ENCODE measurements at places on chromosomes 13 and 19.

DNA sequence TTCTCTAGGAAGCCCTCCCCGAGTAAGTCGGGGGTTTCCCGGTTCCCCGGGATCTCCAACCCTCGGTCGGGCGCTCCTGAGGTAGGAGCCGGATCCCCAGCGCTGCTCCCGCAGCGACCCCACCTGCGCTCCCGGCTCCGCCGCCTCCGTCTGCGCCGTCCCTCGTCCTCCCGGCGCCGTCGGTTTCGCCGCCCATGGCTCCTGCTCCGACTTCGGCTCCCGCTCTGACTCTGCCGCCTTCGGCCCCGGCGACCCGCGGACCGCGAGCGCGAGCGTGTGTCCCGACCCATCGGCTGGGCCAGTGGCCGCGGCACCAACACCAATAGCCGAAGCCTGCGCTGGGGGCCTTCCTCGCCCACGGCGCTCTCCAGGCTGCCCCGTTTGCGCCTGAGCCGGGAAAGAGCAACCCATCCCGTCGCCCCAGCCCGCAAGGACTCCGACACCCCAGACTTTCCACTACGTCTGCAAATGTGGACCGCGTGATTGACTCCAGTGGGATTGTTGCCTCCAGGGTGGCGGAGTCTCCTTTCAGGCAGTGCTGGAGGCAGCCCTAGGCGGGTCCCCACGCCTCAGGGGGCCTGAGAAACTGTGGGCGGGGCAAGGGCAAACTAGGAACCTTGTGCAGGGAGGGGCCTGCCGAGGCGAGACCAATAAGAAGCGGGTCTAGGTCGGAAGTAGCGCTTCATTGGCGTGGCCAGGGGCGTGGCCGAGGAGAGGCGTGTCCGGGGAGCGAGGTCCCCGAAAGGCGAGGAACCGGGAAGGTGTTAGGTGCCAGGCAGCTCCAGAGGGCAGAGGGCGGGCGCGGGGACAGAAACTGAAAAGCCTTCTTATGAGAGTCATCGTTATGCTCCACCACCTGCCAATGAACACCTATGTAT is at the start of gene CACTIN:
Gene CACTIN, minus strand, starts transcription at position 318 of the 878 bp plus-strand sequence. Its CDS starts 28 bp downstream, at position 290.
- DNase-seq: peak; percentile 98

- DNase-seq: no peak
Measured at GRCh38 chr19:54153731-54154326, 5.7 kb downstream of the LENG1 start.

- no peak for DNase-seq
Measured at GRCh38 chr13:69109891-69110525, 997.6 kb upstream of the ATXN8OS start.

DNA sequence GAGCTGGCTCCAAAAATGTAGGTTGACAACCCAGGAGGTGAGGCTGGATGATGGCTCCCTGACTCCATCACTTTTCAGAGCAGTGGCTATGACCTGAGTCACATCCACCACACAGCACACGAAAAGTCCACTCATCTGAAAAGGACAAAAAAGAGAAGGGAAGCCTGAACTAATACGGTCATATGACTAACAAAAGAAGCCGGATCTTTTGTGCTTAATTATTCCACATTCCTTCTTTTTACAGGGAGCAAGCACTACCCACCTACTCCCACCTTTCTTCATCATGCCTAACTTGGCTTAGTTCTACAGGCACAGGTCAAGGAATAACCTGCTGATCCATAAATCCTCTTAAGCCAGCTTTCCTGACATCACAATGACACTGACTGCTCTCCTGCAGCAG is 601.3 kb upstream of the MIR17HG start:
- DNase-seq: no peak

- DNase-seq: no peak
Measured at GRCh38 chr13:113115363-113116205, 7.0 kb upstream of the F10 start.

DNA sequence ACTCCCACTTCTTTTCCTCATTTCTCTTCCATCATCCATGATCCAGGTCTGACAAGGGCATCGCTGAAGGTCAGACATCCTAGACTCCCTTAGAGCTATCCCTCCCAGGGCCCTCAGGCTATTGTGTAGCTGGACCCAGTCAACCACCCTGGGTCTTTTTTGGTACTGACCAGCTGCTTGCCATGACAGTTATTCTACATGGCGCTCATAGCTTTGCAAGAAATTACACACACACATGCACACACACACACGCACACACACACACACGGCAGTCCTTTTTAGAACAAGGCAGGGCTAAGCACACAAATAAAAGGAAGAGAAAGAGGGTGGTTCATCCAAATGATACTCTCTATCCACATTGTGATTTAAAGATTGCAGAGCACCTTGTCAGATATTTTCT is 18.3 kb downstream of the SIAH3 start:
- DNase-seq: no peak

DNA sequence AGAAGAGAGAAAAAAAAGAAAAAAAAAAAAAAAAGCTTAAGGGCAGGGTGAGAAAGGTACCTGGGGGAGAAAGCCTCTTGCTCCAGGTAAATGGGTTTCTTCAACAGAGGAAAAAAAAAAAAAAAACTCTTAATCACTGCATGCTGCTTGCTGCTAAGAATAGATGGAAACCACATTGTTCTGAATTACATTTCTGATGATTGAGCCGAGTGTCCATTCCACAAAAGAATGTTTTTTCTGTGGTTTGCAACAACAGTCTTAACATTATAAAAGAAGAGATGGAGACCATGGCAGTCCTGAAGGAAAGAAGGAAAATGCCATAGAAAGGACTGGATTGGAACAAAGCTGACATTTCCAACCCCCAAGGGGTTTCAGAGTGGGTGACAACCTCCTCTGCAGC is 1312.7 kb downstream of the SLITRK1 start:
- no peak for DNase-seq

GRCh38 chr13:112870737-112871287 is 98.2 kb upstream of the MCF2L start:
- no peak for DNase-seq

GRCh38 chr13:106602178-106602577 is 34.2 kb upstream of the ARGLU1 start:
- no peak for DNase-seq

DNA sequence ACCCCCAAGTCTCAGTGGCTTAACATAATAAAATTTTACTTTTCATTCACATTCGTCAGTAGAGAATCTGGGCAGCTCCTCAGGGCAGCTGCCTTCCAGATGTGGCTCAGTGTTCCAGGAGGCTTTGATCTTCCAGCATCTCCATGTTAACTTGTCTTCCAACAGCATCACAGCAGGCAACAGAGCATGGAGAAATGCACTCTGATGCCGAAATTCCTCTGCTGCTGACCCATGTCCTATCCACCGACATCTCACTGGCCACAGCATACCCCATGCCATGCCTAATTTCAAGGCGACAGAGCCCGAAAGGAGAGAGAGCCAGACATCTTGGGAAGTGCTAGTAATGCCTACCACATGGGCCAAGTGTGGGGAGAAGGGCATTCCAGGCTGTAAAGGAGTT is 64.9 kb upstream of the MEDAG start:
- DNase-seq: no peak

- no peak for DNase-seq
Measured at GRCh38 chr13:33323801-33324510, 38.4 kb upstream of the STARD13 start.

GRCh38 chr13:108987944-108988343 is 358.5 kb downstream of the MYO16 start:
- DNase-seq: no peak

DNA sequence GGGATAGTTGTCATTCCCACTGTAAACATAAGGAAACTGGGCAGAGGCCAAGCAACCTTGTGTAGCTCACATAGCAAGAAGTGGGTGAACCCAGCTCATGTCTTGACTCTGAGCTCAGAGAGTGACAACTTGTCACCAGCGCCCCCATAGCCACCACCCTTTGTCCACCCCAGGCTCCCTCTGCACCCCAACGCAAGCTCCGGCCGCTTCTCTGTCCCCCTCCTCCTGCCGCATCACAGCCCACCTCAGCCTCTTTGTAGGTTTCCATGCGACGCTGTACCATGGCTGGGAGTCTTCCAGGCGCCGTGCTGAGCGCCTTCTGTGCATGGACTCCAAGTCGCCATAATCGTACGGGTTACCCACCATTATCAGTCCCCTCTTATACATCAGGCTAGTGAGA is 3.3 kb downstream of the GP6 start:
- no peak for DNase-seq

DNA sequence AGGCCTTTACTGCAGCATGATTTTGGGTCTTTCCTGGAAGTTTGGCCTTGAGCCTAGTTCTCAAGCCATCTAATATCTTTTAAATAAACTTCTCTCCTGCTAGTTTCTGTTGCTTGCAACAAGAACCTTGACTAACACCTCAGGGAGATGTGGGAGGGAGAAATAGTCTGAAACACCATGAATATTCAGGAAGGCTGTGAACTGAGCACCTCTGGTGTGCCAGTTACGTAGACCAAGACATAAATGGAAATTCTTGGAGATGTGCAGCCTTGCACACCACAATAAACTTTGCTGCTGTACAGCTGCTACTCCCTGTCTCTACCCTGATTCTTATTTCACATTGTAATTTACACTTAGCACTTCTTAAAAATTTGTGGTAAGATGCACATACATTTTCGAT is 86.9 kb upstream of the SPATA13 start:
- no peak for DNase-seq

- DNase-seq: peak; percentile 24
Measured at GRCh38 chr19:39405261-39405957, 1.2 kb upstream of the ZFP36 start.
